Aorta (tissue), 5 donors: ENCODE measurements at places on chromosomes 1 and 21. TPM values are rescaled to one million over a fixed set of nuclear protein-coding genes. Genes with fewer than 3 reads are reported as not detected.

The SLAMF8 gene
- total RNA-seq: 12.8 TPM

GRCh38 chr1:244314921-244315559 is 136.7 kb downstream of the ADSS2 start:
- H3K27me3 ChIP-seq: no peaks in the 10 kb centered on the region
- no peak for DNase-seq
- H3K4me3 ChIP-seq: no peak overlapping the region
- no peak overlapping the region for H3K27ac ChIP-seq
- no peaks in the 10 kb centered on the region for H3K36me3 ChIP-seq
- H3K4me1 ChIP-seq: no peaks in the 10 kb centered on the region

DNA sequence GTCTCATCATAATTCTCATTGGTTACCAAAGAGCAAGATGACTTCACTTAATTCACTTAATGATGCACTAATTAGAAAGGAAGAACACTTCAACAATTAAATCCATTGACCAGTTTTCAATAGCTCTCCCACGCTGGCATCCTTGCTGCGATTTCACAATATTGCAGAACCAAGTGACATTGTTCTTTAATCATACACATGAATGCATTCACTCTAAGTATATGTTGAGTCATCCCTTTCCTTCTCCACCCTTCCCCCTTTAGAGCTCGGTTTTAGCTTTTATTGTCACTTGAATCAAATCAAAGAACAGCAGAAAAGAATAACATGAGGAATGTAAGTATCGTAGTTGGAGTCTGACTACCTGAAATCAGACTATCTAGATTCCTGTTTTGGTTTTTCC is 233.6 kb upstream of the FMN2 start:
- H3K36me3 ChIP-seq: no peaks in the 10 kb centered on the region
- no peaks in the 10 kb centered on the region for H3K27me3 ChIP-seq
- peaks cover 1% of the 10 kb centered on the region for H3K4me1 ChIP-seq
- no peak overlapping the region for H3K27ac ChIP-seq
- no peak overlapping the region for H3K4me3 ChIP-seq
- DNase-seq: no peak

DNA sequence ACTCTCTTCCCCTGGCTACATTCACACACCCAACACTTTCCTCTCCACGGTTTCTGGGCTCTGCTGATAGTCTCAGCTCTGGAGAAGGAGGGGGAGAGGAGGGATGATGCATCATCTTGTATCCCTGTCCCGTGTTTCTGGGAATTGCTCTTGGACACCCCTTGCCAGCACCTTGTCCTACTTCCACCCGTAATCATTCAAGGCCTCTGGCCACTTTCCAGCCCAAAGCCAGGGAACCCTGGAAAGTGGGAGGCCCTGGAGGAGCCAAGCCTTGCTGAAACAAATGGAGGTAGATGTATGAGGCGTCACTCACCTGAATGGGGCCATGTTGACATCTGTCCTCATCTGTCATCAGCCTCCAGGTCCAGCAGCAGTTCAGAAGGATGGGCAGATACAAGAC is 4.4 kb downstream of the PLEKHO1 start:
- no peak overlapping the region for H3K4me3 ChIP-seq
- H3K27ac ChIP-seq: peak overlapping the region; percentile 71
- no peaks in the 10 kb centered on the region for H3K4me1 ChIP-seq
- no peaks in the 10 kb centered on the region for H3K27me3 ChIP-seq

DNA sequence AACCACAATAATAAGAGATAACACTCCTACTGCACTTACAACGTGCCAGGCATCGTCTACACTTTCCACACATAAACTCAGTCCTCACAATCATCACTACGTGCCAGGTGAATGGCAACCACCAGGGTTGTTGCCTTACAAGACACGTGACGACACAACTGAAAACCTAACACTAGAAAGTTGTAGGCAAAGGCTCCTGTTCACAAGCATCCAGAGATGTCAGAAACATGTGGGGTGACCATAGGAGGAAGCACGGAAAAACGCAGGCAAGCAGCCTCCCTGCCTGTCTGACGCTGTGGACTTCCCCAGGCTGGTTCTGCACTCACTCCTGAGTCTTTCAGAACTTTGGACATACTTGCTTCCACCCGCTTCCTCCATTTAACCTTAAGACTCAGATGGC is 7.0 kb downstream of the CAPZB start:
- H3K4me1 ChIP-seq: peaks cover 12% of the 10 kb centered on the region
- H3K27ac ChIP-seq: no peak overlapping the region
- H3K4me3 ChIP-seq: no peak overlapping the region
- H3K27me3 ChIP-seq: no peaks in the 10 kb centered on the region
- H3K36me3 ChIP-seq: no peaks in the 10 kb centered on the region

GRCh38 chr1:209349363-209350308 is 233.9 kb upstream of the CAMK1G start:
- H3K27me3 ChIP-seq: no peaks in the 10 kb centered on the region
- H3K4me3 ChIP-seq: no peak overlapping the region
- no peaks in the 10 kb centered on the region for H3K4me1 ChIP-seq
- H3K36me3 ChIP-seq: no peaks in the 10 kb centered on the region
- H3K27ac ChIP-seq: no peak overlapping the region
- no peak for DNase-seq

GRCh38 chr1:44696789-44697345 is 22.4 kb downstream of the ARMH1 start:
- no peak overlapping the region for H3K4me3 ChIP-seq
- H3K4me1 ChIP-seq: no peaks in the 10 kb centered on the region
- no peak overlapping the region for H3K27ac ChIP-seq
- H3K36me3 ChIP-seq: no peaks in the 10 kb centered on the region
- H3K27me3 ChIP-seq: no peaks in the 10 kb centered on the region
- no peak for DNase-seq

- H3K4me3 ChIP-seq: no peak overlapping the region
- no peak for DNase-seq
- H3K4me1 ChIP-seq: no peaks in the 10 kb centered on the region
- H3K27me3 ChIP-seq: no peaks in the 10 kb centered on the region
- H3K27ac ChIP-seq: no peak overlapping the region
These were observed 259.8 kb upstream of the CAMK1G start for GRCh38 chr1:209323743-209324142.

GRCh38 chr1:7403265-7404045 is 367.6 kb upstream of the VAMP3 start:
- no peak overlapping the region for H3K4me3 ChIP-seq
- peak; percentile 10 for DNase-seq
- no peaks in the 10 kb centered on the region for H3K27me3 ChIP-seq
- H3K4me1 ChIP-seq: no peaks in the 10 kb centered on the region
- no peak overlapping the region for H3K27ac ChIP-seq
- no peaks in the 10 kb centered on the region for H3K36me3 ChIP-seq

DNA sequence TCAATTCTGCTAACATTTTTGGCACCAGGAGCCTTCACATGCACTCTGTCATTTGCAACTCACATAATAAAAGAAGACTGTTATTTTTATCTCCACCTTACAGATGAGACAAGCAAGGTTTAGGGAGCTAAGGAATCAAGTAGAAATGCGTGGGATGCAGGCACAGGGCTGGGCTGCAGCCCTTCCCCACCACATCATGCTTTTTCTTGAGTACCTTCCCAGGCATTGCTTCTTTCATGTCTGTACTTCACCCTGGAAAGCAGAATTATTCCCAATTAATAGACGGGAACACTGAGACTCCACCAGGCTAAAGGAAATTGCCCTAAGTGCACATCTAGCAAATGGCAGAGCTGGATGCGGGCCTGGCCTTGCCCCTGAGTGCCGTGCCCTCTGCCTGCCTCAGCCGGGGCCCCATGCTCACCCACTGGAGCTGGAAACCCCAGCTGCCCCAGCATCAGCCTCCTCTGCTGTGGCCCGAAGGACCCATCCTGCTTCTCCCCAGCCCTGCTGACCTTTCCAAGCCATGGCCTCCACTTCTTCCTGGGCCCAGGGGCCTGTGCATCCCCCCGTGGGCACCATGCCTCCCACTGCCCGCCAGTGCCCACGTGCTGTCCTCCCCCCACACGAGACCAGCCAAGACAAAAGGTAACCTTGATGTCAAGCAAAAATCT is 257.5 kb downstream of the TOMM20 start:
- no peak for DNase-seq
- no peaks in the 10 kb centered on the region for H3K27me3 ChIP-seq
- H3K4me3 ChIP-seq: no peak overlapping the region
- no peaks in the 10 kb centered on the region for H3K36me3 ChIP-seq

DNA sequence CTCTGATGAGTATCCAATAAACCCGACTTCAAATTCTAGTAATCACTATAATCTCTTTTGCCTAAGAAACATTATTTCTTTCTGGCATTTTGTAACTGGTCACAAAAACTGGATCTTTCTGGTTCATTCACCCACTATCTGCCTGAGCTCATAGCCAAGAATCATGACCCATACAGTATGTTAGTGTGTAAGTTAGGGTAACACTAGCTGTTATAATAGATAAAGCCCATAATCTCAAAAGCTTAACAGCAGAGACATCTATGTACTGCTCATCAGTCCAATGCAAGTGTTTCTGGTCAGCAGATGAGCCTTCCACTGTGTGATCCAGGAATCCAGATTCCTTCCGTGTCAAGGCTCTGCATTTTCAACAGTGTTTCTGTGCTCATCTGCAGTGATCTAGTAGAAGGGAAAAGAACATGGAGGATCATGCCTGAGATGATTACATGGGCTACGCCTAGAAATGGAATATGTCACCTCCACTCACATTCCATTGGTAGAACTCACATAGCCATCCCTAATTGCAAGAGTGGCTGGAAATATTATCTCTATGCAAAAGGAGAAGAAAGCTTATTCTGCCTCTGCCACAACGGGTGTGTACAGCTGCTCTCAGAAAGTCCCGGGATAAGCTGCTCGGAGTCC is 27.7 kb downstream of the RRAGC start:
- no peak overlapping the region for H3K4me3 ChIP-seq
- H3K36me3 ChIP-seq: no peaks in the 10 kb centered on the region
- no peak overlapping the region for H3K27ac ChIP-seq
- no peaks in the 10 kb centered on the region for H3K27me3 ChIP-seq
- H3K4me1 ChIP-seq: no peaks in the 10 kb centered on the region
- DNase-seq: no peak

- H3K4me1 ChIP-seq: no peaks in the 10 kb centered on the region
- H3K36me3 ChIP-seq: no peaks in the 10 kb centered on the region
- no peak overlapping the region for H3K4me3 ChIP-seq
- H3K27me3 ChIP-seq: no peaks in the 10 kb centered on the region
- no peak for DNase-seq
- H3K27ac ChIP-seq: no peak overlapping the region
These were observed 543.0 kb upstream of the B3GALT2 start for GRCh38 chr1:193729429-193729828.
